ENCODE measurements at places on chromosomes 3 and 15. TPM values are rescaled to one million over a fixed set of nuclear protein-coding genes. Genes with fewer than 3 reads are reported as not detected.

DNA sequence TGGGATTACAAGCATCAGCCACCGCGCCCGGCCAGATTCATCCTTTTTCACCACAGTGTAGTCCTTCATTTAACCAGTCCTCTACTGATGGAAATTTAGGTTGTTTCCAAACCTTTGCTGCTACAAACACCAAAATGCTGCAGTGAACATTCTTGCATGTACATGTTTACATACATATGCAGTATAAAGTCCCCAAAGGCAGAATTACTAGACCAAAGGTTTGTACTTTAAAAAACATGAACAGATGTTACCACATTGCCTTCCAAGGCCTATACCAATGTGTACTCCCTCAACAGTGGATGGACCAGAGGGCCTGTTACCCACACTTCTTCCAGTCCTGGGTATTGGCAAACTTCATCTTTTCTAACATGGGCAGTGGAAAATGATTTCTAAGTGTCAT, 51.0 kb downstream of the RLBP1 start:
- H3K27ac ChIP-seq = no peak overlapping the region
- H3K4me3 ChIP-seq = no peak overlapping the region
- H3K4me1 ChIP-seq = peaks cover 33% of the 10 kb centered on the region
- peaks cover 2% of the 10 kb centered on the region for H3K36me3 ChIP-seq

GRCh38 chr3:134325061-134325705, 49.1 kb downstream of the AMOTL2 start:
- H3K4me3 ChIP-seq = no peak overlapping the region
- no peaks in the 10 kb centered on the region for H3K27me3 ChIP-seq
- H3K27ac ChIP-seq = peak overlapping the region; percentile 60
- no peaks in the 10 kb centered on the region for H3K36me3 ChIP-seq
- no peak for DNase-seq

DNA sequence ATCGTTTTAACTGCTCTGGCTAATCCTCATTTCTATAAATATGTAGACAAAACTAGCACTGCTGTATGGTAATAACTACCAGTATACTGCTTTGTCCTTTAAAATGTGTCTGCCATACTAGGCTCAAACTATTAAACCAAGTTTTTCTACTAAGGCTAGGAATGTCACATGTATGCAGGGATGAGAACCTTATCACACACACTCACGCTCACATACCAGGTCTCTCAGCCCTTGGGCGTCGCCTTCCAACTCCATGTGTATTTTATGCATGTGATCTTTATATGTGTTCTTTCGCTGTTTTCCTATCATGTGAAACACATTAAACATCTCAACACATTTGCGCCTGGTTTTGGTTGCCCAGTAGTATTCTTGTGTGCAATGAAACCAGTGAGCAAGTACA, 32.6 kb downstream of the ATP2C1 start:
- no peak for DNase-seq
- no peak overlapping the region for H3K4me3 ChIP-seq
- H3K27me3 ChIP-seq = no peaks in the 10 kb centered on the region
- no peaks in the 10 kb centered on the region for H3K36me3 ChIP-seq
- no peak overlapping the region for H3K27ac ChIP-seq

The CEMIP gene
- 0.59 TPM for total RNA-seq

The IL5RA gene
- total RNA-seq = 7.3 TPM

DNA sequence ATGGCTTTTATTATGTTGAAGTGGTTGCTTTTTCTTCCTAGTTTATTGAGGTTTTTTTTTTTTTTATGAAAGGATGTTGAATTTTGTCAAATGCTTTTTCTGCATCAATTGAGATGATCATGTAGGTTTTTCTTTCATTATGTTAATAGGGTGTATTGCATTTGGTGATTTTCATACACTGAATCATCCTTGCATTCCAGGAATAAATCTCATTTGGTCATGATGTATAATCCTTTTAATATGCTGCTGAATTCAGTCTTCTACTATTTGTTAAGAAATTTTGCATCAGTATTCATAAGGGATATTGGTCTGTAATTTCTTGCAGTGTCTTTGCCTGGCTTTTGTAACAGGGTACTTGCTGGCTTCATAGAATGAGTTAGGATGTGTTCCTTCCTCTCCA, 11.5 kb upstream of the CLRN1 start:
- no peak overlapping the region for H3K27ac ChIP-seq
- no peaks in the 10 kb centered on the region for H3K27me3 ChIP-seq
- no peaks in the 10 kb centered on the region for H3K36me3 ChIP-seq
- no peak for DNase-seq
- no peak overlapping the region for H3K4me3 ChIP-seq

DNA sequence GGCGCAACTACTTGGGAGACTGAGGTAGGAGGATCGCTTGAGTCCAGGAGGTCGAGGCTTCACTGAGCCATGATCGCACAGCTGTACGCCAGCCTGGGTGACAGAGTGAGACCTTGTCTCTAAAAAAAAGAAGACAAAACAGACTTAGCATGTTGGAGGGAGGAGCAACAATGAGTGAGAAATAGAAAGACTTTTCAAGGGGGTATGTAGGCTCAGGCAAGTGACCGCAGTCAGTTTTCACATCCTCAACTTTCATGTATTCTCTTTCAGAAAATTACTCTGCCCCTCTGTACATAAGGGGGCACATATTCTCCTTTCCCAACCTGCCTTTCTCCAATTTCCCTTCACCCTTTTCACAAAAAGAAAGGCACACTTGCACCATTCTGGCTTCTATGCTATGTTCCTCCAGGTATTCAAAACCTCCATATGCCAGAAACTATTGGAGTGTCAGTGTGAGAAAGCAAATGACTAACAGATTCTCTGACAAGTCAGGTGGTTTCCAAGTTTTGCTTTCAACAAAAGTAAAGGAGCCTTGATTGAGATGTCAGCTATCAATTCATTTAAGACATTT, 7.6 kb downstream of the NSUN3 start:
- peaks cover 17% of the 10 kb centered on the region for H3K4me1 ChIP-seq
- no peaks in the 10 kb centered on the region for H3K36me3 ChIP-seq
- H3K27ac ChIP-seq = no peak overlapping the region
- no peak for DNase-seq
- no peaks in the 10 kb centered on the region for H3K27me3 ChIP-seq
- H3K4me3 ChIP-seq = no peak overlapping the region

The CHRM5 gene
- not detected for total RNA-seq

DNA sequence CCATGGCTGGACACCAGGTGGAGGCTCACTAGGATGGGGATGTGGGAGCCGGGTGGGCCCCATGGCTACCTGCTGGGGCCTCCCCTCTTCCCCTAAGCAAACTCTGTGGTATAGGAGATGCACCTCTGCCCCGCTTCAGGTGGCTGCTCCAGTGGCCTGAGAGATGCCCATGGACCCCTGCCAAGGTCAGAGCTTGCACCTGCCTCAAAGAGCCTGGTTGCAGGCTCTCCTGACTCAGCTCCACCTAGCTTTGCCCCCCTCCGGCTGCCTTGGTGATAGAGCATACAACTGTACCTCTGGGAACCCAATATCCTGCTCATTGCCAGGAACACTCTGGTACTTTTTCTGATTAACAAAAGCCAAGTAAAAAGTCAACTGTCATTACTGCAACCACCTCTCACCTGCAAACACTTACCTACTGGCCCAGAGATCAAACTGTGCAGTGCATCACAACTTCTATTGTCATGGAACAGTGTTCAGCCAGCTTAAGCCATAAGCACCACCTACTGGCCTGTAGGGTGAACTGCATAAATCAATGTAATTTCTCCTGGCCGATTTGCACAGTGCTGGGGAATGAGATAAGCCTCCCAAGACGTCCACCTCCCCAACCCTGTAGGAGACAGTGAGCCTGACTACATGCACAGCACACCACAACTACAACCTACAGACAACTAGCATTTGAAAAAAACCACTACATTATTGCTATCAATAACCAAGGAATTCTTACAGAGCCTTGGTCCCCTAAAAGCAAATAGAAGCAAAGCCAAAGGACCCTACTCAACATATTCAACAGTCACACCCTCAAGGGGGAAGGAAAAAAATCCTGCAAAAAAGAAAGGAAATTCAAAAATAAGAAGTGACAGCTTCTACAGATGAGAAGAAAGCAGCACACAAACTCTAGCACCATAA, 352.4 kb upstream of the ARHGEF26 start:
- no peaks in the 10 kb centered on the region for H3K4me1 ChIP-seq
- no peak overlapping the region for H3K4me3 ChIP-seq
- no peaks in the 10 kb centered on the region for H3K36me3 ChIP-seq
- H3K27ac ChIP-seq = no peak overlapping the region
- H3K27me3 ChIP-seq = no peaks in the 10 kb centered on the region
- peak; percentile 36 for DNase-seq

GRCh38 chr15:72382146-72382545, 6.3 kb upstream of the HEXA start:
- DNase-seq = no peak
- no peak overlapping the region for H3K27ac ChIP-seq
- peaks cover 7% of the 10 kb centered on the region for H3K4me1 ChIP-seq
- no peak overlapping the region for H3K4me3 ChIP-seq
- H3K27me3 ChIP-seq = no peaks in the 10 kb centered on the region

The RHOV gene
- not detected for total RNA-seq

The CAPN3 gene
- 60.1 TPM for total RNA-seq

- DNase-seq = no peak
- peaks cover 8% of the 10 kb centered on the region for H3K4me1 ChIP-seq
- no peak overlapping the region for H3K27ac ChIP-seq
- no peaks in the 10 kb centered on the region for H3K27me3 ChIP-seq
- H3K4me3 ChIP-seq = no peak overlapping the region
These were observed 22.7 kb downstream of the CYP19A1 start for GRCh38 chr15:51315726-51316125.

- no peaks in the 10 kb centered on the region for H3K27me3 ChIP-seq
- DNase-seq = no peak
- no peaks in the 10 kb centered on the region for H3K36me3 ChIP-seq
- H3K27ac ChIP-seq = peak overlapping the region; percentile 56
- H3K4me3 ChIP-seq = peak overlapping the region; percentile 36
- H3K4me1 ChIP-seq = peaks cover 4% of the 10 kb centered on the region
These were observed 1.8 kb downstream of the ATP13A4 start for GRCh38 chr3:193552923-193553322.

The PLS1 gene
- total RNA-seq = 27.8 TPM

- H3K27ac ChIP-seq = no peak overlapping the region
- no peak overlapping the region for H3K4me3 ChIP-seq
- H3K4me1 ChIP-seq = no peaks in the 10 kb centered on the region
- DNase-seq = no peak
These were observed 217.9 kb downstream of the SATB1 start for GRCh38 chr3:18207226-18207625.

The PYGO1 gene
- total RNA-seq = 7.7 TPM

The GP5 gene
- 0.09 TPM for total RNA-seq

GRCh38 chr3:139838269-139838957, 96.6 kb upstream of the CLSTN2 start:
- no peak overlapping the region for H3K4me3 ChIP-seq
- no peaks in the 10 kb centered on the region for H3K36me3 ChIP-seq
- no peaks in the 10 kb centered on the region for H3K27me3 ChIP-seq
- no peaks in the 10 kb centered on the region for H3K4me1 ChIP-seq

The ANAPC13 gene
- 59.4 TPM for total RNA-seq

- H3K27me3 ChIP-seq = peaks cover 13% of the 10 kb centered on the region
- no peaks in the 10 kb centered on the region for H3K36me3 ChIP-seq
- no peak overlapping the region for H3K4me3 ChIP-seq
- no peak for DNase-seq
- H3K4me1 ChIP-seq = peaks cover 10% of the 10 kb centered on the region
- H3K27ac ChIP-seq = no peak overlapping the region
These were observed 4.8 kb downstream of the TNFAIP8L3 start for GRCh38 chr15:51089699-51090453.

GRCh38 chr15:79938143-79938542, 32.9 kb downstream of the BCL2A1 start:
- DNase-seq = no peak
- H3K27ac ChIP-seq = no peak overlapping the region
- H3K27me3 ChIP-seq = no peaks in the 10 kb centered on the region
- no peaks in the 10 kb centered on the region for H3K36me3 ChIP-seq

DNA sequence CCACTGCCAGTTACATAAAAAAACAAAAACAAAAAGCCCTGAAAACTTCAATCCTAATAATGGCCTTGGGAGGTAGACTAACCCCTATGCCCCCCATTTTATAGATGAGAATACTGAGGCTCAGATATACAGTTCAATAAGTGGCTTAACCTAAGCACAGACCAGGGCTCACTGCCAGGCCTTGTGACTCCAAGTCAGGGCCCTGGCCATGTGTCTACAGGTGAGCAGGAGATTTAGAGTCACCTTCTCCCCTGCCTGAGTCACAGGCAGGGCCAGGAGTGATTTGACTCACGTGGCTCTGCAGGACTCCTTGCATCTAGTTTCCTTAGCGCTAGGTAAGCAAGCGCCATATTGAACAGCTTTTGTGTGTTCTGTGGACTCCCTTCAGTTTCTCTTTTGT, 98.6 kb upstream of the ETV5 start:
- H3K4me1 ChIP-seq = peaks cover 5% of the 10 kb centered on the region
- no peaks in the 10 kb centered on the region for H3K36me3 ChIP-seq
- H3K27ac ChIP-seq = no peak overlapping the region

DNA sequence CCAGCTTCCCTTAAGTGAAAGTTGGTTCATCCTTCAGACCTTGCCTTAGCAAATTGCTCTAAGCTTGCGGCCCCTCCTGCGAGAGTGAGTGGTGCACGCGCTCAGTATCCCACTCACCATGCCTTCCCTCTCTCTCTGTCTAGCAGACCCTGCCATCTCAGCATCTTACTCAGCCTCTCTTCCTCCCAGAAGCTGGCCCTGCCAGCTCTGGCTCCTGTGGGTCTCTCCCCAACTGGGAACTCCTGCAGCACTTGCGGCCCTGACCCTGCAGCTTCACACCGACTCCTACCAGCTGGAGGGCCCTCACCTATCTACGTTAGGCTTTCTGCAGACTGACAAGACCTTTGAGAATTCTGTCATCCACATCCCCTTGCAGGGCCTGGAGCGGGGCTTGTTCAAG, 286.1 kb upstream of the TLE3 start:
- no peaks in the 10 kb centered on the region for H3K36me3 ChIP-seq
- no peaks in the 10 kb centered on the region for H3K4me1 ChIP-seq
- no peak overlapping the region for H3K27ac ChIP-seq
- no peak for DNase-seq

DNA sequence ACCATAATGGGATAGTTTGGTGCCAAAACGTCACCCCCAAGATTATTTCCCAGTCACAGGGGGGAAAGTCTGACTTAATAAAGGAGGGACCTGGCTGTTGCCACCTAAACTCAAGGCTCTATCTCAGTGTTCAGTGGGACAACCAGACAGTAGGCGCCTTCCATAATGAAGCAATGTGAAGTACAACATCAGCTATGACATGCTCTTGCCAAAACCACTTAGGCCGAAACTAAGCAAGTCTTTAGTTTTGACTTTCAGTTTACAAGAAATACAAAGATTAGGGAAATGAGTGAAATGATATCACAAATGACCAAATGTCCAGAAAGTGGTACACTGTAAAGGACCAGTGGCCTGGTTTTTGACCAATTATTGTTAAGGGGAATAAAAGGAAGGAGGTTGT, 32.9 kb downstream of the SOX14 start:
- no peak overlapping the region for H3K4me3 ChIP-seq
- no peak for DNase-seq
- no peaks in the 10 kb centered on the region for H3K27me3 ChIP-seq
- no peak overlapping the region for H3K27ac ChIP-seq
- H3K36me3 ChIP-seq = no peaks in the 10 kb centered on the region

GRCh38 chr15:59259137-59259943, 52.7 kb downstream of the LDHAL6B start:
- no peaks in the 10 kb centered on the region for H3K36me3 ChIP-seq
- DNase-seq = no peak
- H3K27ac ChIP-seq = no peak overlapping the region
- no peaks in the 10 kb centered on the region for H3K27me3 ChIP-seq
- no peaks in the 10 kb centered on the region for H3K4me1 ChIP-seq
- no peak overlapping the region for H3K4me3 ChIP-seq

The SLC22A13 gene
- total RNA-seq = not detected

- H3K4me1 ChIP-seq = peaks cover 51% of the 10 kb centered on the region
- peak overlapping the region; percentile 97 for H3K27ac ChIP-seq
- peak; percentile 97 for DNase-seq
- no peaks in the 10 kb centered on the region for H3K27me3 ChIP-seq
- H3K36me3 ChIP-seq = no peaks in the 10 kb centered on the region
These were observed 72.4 kb downstream of the RBPMS2 start for GRCh38 chr15:64702816-64703631.
